ENCODE measurements at places on chromosomes 7 and 10.

GRCh38 chr7:155884225-155885166 is 72.2 kb upstream of the SHH start:
- DNase-seq: no peak

- DNase-seq: peak; percentile 32
Observed at GRCh38 chr7:135714534-135715009, 13.4 kb downstream of the SLC13A4 start.

GRCh38 chr7:85039196-85039923 is 147.5 kb downstream of the SEMA3D start:
- DNase-seq: no peak

- DNase-seq: no peak
Observed at GRCh38 chr10:108624052-108624451, 1299.3 kb downstream of the XPNPEP1 start.

- DNase-seq: no peak
Observed at GRCh38 chr7:26584987-26585665, 279.3 kb downstream of the SKAP2 start.

DNA sequence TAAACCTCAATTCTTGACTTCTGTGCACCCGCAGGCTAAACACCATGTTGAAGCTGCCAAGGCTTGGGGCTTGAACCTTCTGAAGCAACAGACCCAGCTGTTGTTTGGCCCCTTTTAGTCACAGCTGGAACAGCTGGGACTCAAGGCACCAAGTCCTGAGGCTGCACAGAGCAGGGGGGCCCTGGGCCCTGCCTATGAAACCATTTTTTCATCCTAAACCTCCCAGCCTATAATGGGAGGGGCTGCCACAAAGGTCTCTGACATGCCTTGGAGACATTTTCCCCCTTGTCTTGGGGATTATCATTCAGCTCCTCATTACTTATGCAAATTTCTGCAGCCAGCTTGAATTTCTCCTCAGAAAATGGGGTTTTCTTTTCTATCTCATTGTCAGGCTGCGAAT is 31.8 kb downstream of the LMBR1 start:
- no peak for DNase-seq

- no peak for DNase-seq
Observed at GRCh38 chr10:78736926-78737630, 331.7 kb upstream of the ZMIZ1 start.

DNA sequence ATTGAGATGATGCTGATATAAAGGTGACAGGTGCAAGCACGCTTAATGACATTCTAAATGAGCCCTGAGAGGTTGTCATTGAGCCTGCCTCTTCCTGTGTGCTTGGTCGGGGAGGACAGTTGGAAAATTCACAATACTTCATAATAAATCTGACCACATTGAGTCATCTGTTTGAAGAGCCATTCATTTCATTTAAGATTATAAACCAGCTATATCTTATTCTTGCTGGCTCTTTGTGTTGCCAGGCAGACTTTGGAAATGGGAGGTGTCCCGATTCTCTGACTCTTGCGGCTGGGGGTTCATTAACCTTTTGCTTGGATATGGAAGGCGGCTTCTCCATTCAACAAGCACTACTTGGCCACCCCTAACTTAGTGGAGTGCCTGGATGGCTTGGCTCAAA is 198.2 kb downstream of the FANK1 start:
- DNase-seq: no peak

- DNase-seq: no peak
Observed at GRCh38 chr10:131972474-131973071, 9.2 kb downstream of the BNIP3 start.

- no peak for DNase-seq
Observed at GRCh38 chr10:92627845-92628480, 35.0 kb downstream of the KIF11 start.

DNA sequence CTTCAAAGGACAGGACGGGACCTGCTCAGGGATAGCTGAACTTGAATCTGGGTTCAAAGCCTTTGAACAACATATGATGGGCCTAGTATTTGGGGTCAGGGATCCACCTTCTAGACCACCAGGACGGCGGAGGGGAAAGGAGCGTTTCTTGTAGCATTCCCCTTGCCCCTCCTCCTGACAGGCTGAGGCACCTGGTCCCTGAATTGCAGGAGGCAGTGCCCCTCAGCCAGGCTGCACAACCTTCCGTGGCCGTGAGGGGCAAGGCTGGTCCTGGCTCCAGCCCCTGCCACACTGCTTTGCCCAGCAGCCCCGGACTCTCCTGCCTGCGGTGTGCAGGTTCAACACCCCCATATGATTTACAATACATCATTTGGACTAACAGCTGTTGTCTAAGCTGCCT is 58.1 kb downstream of the INSIG1 start:
- no peak for DNase-seq

DNA sequence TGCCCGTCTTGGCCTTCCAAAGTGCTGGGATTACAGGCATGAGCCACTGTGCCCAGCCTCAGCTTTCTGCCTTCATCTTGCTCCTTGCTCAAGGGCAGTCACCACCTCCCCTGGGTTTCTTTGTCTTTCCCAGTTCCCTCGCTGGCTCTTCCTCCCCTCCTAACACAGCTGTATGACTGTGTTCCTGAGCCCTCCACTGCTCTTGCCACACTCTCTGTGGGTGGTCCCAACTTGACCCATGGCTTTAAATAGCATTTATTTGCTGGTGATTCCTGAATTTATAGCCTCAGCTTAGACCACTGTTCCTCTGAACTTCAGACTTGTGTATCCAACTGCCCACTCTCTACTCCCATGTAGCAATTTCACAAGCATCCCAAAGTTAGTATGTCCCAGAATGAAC is 181.3 kb downstream of the BAMBI start:
- DNase-seq: no peak

DNA sequence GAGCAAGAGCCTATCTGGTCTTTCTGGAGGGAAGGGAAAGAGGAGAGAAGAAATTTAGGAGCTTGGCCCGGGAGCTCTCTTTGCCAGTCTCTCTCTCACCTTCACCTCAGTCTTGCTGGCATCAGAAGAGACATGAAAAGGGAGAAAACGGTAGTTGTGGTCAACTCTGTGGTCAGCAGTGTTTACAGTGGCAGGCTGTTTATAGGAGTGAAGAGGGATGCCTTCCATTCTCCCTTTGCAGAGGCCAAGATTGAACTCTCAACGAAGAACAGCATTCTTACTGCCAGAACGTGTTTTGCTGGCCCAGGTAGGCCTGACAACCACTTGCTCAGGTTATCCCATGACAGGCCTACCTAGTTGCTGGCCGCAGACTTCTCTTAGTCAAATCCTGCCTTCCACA is 133.3 kb downstream of the CCDC3 start:
- no peak for DNase-seq
